ENCODE measurements at places on chromosomes 3 and 15.

GRCh38 chr3:65449841-65450428 is 588.8 kb downstream of the MAGI1 start:
- DNase-seq: no peak

GRCh38 chr15:92574566-92574965 is 81.0 kb downstream of the FAM174B start:
- DNase-seq: peak; percentile 84

DNA sequence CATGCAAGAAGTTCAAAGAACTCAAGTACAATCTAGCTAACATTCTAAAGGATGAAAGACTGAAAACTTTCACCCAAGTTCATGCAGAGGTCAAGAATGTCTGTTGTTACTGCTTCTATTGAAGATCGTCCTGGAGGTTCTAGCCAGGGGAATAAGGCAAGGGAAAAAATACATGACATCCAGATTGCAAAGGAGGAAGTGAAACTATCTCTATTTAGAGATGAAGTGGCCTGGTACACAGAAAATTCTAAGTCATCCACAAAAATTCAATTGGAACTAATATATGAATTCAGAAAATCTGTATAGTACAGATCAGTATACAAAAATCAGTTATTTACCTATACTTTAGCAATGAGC is 693.0 kb downstream of the NR2F2 start:
- DNase-seq: peak; percentile 16

- no peak for DNase-seq
Measured at GRCh38 chr3:151329363-151329762, at the start of gene P2RY13. Gene P2RY13, minus strand, starts transcription at chr3:151329549. Its CDS starts 21 bp downstream, at chr3:151329528.

DNA sequence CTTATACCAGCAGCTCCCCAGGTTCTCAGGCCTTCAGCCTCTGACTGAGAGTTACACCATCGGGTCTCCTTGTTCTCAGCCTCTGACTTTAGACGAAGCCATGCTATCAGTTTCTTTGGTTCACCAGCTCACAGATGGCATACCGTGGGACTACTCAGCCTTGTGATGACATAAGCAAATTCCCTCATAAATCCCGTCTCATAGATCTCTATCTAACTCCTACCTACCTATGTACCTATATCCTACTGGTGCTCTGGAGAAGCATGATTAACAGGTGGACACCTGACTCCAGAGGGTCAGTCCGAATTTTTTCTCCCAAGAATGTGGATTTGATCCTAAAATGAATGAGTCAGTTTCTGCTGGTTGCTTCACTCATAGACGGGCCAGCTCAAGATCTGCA is 59.1 kb upstream of the CDV3 start:
- no peak for DNase-seq

DNA sequence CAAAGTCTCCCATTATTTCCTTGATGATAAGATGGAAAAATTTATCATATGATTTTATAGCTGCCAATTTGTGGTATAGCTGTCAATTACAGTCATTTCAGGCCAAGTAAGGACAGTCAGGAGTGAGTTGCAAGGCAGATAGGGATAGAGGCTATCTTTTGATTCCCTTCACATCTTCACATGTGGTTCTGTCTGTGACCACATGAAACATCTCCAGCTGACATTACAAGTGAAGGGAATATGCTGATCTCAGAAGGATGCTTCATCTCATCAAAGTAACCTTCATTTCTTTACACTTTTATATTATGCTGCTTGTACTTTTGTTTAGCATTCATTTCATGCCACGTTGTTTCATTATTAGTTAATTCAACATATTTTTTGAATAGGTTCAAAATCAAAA is 136.9 kb upstream of the CFAP20DC start:
- no peak for DNase-seq

DNA sequence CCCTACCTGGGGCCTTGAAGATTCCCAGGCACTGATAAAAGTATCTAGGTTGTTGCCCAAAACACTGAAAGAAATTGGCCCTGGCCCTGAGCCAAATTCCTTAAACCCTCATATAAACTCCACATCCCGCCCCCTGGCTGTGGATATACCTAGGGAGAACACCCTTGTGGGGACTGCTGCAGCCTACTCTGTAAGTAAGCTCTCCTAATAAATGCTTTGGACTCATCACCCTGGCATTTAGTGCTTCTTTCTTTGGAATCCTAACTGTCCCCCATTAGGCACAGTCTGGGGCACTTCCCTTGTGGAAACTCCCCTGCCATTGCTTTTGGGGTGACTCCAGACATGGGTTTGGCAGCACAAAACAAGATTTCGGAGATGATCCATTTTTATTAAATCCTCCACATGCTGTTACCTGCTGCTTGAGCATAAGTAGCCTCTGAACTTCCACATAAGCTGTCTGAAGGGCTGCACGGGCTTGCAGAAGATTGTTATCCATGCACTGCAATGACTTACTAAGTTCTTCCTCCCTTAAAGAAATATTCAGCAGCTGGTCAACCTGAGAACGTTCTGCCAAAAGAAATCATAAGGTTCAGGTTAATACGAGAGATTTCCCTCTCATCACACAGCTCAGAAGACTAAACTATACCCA is 46.4 kb downstream of the ZNF106 start:
- no peak for DNase-seq

- DNase-seq: no peak
Measured at GRCh38 chr3:46188708-46189107, 19.4 kb downstream of the CCR1 start.

- no peak for DNase-seq
Measured at GRCh38 chr15:100463515-100463914, 65.2 kb downstream of the CERS3 start.

GRCh38 chr3:104982130-104982529 is 384.6 kb upstream of the ALCAM start:
- no peak for DNase-seq

GRCh38 chr15:29825227-29825626 is 3.0 kb upstream of the TJP1 start:
- DNase-seq: peak; percentile 53

DNA sequence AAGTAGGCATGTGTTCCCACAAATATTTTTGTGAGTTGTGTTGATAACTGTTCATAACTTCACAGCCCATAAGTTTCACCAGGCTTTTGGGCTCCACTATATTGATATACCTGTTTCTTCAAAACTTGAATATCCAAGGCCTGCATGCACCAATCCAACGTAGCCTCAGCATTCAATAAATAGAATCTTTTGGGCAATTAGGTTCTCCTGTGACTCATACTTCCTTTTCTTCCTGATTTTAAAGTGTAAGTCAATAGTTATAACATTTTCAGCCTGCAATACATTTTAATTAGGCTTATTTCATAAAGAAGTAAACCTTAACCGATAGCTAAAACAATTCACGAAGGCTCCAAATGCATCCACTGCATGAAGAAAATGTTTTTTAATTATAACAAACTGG is 97.8 kb upstream of the SPRED1 start:
- DNase-seq: no peak

GRCh38 chr3:58688574-58688973 is 22.0 kb upstream of the FAM3D start:
- DNase-seq: no peak

GRCh38 chr3:106208967-106209366 is 340.2 kb upstream of the CBLB start:
- DNase-seq: peak; percentile 6

- DNase-seq: peak; percentile 9
Measured at GRCh38 chr3:126746395-126747177, 42.5 kb downstream of the CHCHD6 start.

DNA sequence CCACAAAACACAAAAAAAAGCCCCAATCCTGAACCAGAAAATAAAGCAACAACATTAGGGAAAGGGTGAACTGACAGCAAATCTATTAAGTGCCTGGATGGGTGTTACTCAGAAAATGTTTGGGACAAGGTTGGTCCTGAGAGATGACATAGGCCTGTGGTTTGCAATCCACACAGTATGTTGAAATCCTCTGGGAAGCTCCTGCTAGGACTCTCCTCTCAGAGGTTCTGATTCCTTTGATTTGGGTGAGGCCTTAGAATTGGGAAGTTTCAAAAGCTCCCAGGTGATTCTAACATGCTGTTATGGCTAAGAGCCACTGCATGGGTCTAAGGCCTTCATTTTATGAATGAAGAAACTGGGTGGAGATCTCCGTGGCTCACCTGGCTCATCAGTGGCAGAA is 18.4 kb downstream of the CLDN1 start:
- DNase-seq: no peak

GRCh38 chr15:25543196-25543595 is 104.4 kb upstream of the UBE3A start:
- no peak for DNase-seq

- no peak for DNase-seq
Measured at GRCh38 chr15:96073908-96074307, 256.6 kb upstream of the NR2F2 start.

DNA sequence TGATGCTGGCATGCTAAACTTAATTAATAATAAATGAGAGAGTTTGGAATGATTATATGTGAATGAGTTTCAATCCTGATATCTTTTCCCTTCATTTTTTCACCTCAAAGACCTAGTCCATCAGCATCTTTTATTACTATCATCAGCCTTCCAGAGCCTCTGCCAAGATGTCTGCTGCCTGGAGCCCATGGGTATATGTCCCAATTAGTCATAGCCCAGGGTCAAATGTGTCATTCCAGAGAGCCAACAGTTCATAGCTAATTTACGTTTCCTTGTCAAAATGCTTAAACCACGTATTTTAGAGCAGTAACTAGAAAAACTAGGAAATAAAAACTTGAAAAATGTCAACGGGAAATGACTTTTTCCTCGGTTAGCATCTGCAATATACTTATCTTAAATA is 457.9 kb downstream of the SI start:
- DNase-seq: no peak

GRCh38 chr3:108103886-108104797 is 13.3 kb upstream of the CD47 start:
- DNase-seq: peak; percentile 19

- DNase-seq: no peak
Measured at GRCh38 chr15:88491158-88491557, 23.6 kb downstream of the MRPS11 start.

DNA sequence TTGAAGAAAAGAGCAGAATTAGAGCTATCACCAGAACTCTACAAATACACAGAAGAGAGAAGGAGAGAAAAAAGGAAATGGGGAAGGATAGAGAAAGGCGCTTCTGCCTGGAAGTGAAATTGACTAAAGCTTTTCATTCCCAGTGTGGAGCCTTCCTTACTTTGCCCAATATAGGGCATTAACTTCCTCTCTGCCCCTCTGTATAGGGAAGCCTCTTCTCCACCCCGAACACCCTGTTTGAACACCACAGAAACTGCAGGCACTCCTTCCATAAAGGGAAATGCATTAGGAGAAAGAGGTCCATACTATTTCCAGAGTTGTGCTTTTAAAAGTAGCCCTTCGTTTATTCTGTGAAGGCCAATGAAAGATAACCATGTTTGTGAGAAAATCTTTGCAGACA is 248.5 kb downstream of the RAP2B start:
- no peak for DNase-seq

- DNase-seq: no peak
Measured at GRCh38 chr3:4138786-4139431, 164.3 kb upstream of the SETMAR start.

GRCh38 chr3:127056281-127056680 is 73.4 kb downstream of the PLXNA1 start:
- DNase-seq: no peak

DNA sequence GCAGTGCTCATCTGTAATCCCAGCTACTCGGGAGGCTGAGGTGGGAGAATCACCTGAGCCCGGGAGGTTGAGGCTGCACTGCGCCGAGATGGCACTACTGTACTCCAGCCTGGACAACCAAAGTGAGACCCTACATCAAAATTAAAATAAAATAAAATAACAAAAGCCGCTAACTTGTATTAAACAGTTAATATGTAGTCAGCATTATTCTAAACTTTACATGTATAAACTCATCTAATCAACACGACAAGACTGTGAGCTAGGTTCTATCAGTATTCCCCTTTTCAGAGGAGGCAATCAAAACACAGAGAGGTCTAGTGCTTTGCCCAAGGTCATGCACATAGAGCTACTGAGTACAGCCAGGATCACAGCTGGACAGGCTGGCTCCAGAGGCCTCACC is 111.7 kb upstream of the LINGO1 start:
- no peak for DNase-seq

DNA sequence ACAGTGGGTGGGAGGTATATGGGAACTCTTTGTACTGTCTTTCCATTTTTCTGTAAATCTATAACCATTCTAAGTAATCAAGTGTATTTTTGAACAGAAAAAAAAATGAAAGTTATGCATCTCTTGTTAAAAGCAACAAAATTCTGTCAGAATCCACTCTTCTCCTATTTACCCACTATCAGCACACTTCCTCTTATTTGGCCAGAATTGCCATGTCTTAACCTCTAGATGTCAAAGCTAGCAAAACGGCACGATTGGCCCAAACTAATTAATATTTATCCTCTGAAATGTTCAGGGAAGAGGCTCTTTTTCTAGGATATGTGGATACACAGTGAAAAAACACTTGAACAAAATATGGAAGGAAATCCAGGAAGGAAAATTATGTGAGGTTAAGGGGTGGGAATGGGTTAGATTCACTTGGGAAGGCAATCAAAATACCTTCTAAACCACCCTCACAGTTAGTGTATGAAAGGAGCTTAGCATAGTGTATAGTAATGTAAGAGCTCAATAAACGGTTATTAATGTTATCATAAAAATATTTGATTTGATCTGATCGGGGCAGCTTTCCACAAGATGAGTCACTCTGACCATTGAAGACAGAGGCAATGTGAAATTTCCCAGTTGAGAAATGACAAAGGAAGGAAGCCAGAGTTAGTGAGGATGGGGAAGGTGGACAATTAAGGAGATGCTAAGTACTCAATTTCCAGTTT is 20.1 kb upstream of the TGFBR2 start:
- no peak for DNase-seq

- no peak for DNase-seq
Measured at GRCh38 chr3:79406175-79406574, 361.6 kb downstream of the ROBO1 start.

DNA sequence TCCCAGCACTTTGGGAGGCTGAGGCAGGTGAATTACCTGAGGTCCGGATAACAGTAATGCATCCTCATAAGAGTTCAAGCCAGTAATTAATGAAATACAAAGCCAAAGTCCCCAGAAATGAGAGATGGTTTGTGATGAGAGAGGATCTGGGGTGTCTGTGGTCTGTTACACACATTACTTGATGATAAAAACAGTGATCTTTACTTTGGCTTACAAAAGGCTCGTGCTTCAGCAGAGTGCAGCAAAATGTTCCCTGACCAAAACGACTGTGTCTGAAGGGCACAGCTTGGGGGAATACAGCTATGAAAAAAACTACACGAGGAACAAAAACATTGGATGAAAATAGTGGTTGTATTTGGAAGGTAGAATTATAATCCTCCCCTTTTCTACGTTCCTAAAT is 40.9 kb downstream of the CRTC3 start:
- no peak for DNase-seq

- DNase-seq: no peak
Measured at GRCh38 chr3:24149032-24149431, 203.9 kb downstream of the NR1D2 start.

GRCh38 chr15:89174476-89174875 is 46.9 kb downstream of the RLBP1 start:
- DNase-seq: peak; percentile 50

- no peak for DNase-seq
Measured at GRCh38 chr3:137264071-137264820, 306.5 kb downstream of the IL20RB start.

All from endothelial cell of umbilical vein (primary cell).